ENCODE measurements at places on chromosomes 7 and 10.

DNA sequence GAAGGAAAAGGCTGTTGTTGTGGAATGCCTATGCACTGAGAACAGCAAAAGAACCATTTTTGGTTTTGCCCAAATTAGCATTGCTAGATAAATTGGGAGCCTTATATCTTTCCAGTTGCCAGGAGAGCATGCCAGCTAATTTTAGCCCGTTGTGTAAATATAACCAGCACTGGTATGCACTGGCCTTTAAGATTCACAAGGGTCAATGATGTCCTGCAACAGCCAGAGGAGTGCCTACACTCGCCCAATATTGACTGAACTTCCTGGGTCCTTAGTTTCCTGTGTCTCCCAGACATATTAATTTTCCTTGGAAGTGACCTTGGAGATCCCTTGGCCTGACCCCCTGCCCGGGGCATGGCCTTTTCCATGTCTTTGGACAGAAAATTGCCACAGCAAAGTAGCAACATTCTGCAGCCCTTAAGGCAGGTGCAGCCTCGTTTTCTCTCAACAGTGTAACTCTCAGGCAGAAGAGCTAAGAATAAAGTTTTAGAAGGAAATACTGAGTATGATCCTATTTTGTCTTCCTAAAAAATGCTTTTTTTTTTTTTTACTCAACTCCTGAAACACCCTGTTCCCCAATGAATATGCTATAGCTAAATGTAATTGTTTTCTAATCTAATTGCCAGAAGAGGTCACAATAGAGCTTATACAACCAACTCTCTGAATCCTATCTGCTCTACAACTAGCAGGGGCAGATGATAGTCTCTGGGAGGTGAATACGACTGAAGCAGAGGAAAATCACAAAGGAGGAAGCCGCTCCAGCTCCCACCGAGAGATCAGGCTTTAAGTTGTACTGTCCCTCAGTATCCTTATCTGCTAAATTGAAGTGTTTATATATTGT lies 131.9 kb upstream of the PCGF5 start:
- DNase-seq: no peak

DNA sequence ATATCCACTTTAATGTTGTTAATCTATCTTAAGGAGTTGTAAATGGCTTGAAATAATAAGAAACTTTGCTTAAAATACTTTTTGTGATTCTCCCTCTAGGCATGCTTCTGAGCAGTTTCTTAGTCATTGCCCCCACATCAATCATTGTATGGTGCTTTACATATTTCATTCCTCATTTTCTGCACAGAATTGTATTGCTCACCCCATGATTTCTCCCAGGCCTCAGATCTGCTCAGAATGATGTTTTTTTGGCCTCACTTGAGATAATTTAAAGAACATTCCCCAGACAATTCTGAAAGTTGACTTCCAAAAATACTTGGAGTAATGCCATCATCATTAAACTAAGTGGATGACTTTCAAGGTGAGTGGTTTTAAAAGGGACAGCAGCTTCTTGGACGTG lies 82.1 kb upstream of the PRPS1L1 start:
- no peak for DNase-seq

DNA sequence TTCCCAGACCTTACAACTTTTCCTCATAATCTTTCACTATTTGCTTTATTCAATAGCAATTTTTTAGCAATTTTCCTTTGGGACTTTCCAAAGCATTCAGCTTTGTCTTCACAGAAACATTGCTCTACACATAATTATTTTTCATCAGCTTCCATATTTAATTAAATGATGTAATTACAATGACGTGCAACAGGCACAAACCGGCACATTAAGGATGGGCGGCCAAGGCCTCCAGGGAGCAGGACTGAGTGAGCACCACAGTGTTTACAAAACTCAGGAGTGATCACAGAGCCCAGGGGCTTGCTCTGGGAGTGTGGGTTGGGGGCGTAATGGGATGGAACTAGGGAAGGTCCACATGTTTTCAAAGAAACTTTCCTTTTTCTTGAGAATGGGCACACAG lies 69.8 kb downstream of the MAD1L1 start:
- no peak for DNase-seq

DNA sequence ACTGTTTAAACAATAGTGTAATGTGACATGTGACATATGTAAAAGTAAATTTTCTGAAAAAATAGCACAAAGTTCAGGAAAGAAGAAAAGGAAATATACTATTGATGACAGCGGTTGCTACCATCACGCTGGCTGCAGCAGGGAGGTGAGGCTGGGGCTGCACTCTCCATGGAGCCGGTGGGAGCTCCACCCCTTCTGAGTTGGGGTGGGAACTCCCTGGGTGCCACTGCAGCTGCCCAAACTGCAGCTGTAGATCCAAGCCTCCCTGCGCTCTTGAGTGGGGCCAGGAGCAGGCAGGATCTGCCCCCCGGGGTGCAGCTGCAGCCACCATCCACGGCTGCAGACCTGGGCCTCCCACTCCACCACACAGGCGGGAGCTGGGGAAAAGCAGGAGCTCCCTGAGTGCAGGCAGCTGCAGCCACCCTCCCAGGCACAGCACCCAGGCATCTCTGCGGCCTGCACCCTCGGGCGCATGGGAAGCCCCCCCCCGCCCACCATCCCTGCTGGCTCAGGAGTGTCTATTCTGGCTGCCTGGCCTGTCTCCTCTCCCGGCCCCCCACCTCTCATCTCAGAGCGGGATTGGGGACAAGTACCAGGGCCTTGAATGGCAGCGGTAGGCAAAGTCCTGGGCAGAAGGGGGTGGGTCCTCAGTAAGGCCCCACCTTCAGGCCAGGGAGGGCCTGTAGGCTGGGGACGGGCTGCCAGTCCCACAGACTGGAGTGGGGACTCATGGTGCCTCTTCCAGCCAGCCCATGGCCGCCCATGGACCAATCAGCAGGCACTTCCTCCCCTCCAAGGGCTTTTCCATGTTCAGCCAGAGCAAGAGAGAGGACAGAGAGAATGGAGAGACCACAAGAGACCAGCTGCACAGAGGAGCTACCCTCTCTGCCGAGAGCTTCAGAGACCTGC lies 50.1 kb downstream of the TNS3 start:
- no peak for DNase-seq

DNA sequence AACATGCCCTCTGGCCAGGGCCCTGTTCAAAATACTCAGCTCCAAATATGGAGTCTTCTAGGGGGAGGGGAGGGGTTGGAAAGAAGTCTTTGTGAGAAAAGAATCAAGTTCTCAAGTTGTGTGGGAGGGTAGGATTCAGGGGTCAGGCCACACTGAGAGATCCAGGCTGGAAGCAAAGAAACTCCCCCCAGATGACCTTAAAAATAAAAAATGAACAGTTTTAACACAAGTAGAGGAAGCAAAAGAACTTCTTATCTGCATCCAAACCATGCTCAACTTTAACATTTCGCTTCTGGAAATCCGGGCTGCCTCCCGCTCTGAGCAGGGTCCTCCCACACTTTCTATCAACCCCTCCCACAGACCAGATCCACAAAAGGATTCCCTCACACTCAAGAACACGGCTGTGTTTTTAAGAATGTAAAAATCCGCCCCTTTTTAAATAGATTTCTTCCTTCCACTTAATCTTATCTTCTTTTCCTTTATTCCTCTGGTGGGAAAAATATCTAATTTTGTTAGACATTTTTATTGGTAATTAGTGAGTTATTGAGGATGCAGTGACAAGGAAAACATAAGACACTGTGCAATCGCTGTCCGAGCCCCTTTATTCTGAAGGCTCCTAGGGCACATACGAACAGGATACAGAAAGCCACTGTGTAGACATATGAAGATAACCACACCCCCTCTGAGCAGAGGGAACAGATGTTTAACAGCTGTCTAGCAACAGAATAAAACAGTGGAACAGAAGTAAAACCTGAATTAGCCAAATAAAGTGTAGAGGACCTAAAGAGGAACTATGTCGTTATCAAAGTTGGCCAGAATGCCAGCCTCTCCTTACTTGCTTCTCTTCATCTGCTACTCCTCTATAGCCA lies 43.8 kb downstream of the CYTH3 start:
- DNase-seq: no peak

DNA sequence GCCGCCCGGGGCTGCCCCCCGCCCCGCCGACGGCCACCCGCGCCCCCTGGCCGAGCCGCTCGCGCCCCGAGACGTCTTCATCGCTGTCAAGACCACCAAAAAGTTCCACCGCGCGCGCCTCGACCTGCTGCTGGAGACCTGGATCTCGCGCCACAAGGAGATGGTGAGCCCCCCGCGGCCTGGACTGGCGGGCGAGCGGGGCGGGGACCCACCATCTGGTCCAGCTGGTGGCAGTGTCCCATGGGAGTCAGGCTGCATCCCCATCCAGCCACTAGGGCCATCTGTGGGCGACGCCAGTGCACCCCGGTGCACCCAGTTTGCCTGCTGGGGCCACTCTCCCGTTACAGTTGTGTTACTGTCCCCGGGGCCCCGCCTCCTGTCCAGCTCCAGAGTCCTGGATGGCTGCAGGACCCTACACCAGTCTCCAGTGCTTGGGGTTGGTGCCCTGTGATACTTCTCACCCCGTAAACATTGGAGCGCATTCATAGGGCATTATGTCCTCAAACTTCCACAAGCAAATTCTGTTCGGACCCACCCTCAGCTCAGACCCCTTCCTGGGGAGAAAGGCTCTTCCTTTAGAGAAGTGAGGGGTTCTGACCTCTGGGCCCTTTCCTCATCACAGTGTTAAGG lies 672 bp downstream of the LFNG start:
- no peak for DNase-seq

GRCh38 chr10:98060079-98060478 lies 29.7 kb upstream of the CRTAC1 start:
- no peak for DNase-seq
